ENCODE measurements at places on chromosomes 13 and 19.

DNA sequence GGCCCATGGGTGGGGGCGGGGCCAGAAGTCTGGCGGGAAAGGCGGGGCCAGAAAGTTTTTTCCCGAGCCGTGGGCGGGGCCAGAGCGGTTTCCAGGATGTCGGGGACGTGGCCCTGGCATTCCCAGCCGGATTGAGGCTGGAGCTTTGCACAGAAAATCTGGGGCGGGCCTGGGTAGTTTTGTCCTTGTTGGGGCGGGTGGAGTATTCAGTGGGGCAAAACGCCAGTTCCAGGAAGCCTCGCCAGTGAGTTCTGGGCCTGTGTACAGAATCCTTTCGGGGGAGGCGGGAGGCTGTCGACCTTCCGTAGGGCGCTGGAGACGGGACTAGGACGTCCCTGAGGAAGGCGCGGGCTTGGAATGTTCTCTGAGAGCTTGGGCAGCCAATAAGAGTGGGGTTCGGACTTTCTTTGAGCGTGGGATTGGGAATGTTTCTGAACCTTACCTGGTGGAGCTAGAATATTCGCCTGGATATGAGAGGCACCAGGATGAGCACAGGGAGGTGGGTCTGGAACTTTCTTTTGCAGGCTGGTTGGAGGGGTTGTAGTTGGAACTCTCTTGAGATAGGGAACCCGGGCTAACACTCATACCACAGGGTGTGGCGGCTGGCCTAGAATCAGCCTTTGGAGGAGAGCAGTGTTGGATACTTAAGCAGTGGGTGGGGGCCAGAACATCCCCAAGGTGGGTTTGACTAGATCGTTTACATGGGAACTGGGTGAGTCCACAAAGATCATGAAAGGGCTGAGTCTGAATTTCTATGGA is 1.3 kb downstream of the CCDC9 start:
- no peak for DNase-seq

DNA sequence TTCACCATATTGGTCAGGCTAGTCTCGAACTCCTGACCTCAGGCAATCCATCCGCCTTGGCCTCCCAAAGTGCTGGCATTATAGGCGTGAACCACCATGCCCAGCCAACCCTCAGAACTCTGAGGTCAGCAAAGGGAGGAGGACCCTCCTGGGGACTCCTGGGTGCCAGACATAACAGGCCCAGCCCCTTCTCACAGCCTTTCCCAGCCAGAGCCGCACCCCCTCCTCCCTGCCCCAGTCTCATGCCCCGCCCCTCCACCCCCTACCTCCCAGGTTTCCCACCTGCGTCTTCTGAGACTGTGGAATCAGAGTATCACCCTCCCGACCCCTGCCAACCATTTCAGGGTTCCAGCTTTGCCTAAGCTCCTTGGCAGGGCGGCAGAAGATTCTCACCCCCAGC is 5.2 kb downstream of the IGLON5 start:
- no peak for DNase-seq

GRCh38 chr13:76667551-76667950 is 218.7 kb downstream of the KCTD12 start:
- DNase-seq: no peak

- DNase-seq: no peak
Measured at GRCh38 chr13:44868397-44868796, 120.9 kb downstream of the NUFIP1 start.

- DNase-seq: no peak
Measured at GRCh38 chr13:39815345-39816111, 160.1 kb downstream of the COG6 start.

GRCh38 chr13:81597101-81597500 is 1256.2 kb upstream of the SPRY2 start:
- DNase-seq: no peak

DNA sequence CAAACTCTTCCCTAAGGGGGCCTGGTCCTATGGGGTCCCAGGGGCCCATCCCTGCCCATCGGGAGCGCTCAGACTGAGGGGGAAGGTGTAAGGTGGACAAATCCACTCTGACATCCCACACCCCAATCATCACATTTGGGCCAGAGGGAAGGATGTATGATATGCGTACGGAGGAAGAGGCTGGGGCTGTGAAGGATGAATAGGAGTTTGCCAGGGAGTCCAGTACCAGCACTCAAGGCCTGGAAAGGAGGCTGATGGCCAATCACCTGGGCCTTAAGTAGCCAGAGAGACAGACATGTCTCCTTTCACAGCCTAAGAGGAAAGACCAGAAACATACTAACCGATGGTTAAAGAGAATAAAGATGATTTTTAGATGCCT is 14.9 kb downstream of the TJP3 start:
- DNase-seq: no peak

GRCh38 chr19:4032436-4032835 is 24.9 kb downstream of the PIAS4 start:
- no peak for DNase-seq

DNA sequence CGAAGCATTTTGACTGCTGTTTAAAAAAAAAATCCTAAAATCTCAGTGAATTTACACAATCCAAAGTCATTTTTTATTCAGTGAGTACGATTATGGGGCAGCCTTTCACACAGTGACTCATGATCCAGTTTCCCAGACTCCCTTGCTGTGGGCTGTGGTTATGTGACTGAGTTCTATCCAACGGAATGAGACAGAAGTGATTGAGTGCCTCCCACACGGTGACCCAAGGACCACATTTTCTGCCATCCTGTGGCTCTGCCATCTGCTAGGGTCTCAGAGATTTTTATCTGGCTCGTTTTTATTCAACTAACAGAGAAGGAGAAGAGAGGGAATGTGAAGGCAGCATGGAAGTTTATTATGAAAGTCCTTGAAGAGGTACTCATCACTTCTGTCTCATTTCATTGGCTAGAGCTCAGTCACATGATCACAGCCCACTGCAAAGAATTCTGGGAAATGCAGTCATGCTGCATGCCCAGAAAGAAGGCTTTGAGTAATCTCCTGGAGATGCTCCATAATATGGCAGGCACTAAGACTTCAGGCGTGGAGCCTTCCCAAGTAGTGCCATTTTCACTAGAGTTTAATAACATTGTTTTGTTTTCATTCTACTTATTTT is 999.4 kb downstream of the UQCRFS1 start:
- no peak for DNase-seq

DNA sequence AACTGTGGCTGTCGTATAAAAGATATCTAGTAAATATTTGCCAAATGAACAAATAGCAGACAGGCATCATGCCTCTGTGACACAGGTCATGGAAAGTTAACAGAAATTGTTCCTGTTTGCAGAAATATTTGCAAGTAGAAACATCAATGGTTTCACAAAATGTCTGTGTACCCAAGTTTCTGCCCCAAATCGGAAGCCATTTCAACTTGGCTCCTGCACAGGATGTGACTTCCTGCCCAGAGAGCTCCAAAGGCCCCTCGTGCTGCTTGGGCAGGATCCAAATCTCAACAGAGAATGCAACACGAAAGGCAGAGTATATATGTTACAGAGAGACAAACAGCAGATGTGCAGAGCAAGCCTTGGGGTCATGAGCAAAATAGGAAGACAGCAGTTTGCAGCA is 95.5 kb upstream of the SERP2 start:
- DNase-seq: no peak

DNA sequence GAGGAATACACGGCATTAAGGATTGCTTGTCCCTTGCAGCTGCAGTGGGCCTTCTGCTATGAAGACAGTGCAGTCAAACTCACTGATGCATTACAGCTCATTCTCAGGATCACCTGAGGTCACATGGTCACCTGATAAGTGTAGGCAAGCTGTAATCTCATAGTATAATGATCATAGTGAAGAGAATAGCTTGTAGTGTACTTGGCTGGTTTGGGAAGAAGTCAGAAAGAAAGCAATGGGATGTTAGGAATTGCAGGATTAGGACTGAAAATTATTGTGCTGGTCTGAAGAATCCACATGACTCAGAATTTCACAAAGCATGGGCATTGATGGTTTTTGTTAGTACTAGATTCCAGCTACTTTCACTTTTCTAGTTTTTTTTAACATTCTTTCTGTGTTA is 76.7 kb downstream of the MBNL2 start:
- no peak for DNase-seq

- peak; percentile 24 for DNase-seq
Measured at GRCh38 chr19:57633832-57634131, 814 bp downstream of the ZNF211 start.

DNA sequence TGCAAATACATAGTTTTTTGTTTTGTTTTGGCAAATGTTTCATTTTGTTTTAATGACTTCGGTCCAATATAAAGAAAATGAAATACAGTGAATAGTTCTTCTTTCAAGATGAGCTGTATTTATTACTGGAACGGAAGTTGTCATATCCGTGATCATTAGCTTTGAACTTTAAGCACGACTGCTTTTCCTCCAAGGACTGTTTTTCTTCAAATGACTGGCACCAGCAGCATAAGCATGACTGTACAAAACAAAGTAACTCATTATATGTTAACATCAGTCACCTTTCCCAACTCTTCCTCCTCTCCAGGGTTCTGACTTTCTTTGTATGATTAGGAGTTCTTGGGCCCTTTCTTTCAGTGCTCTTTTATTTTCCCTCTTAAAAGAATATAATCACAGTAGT is 20.5 kb downstream of the EDNRB start:
- no peak for DNase-seq

GRCh38 chr19:47742634-47743033 is 2.7 kb upstream of the NOP53 start:
- no peak for DNase-seq

- DNase-seq: no peak
Measured at GRCh38 chr13:19737844-19738557, 44.7 kb downstream of the PSPC1 start.

DNA sequence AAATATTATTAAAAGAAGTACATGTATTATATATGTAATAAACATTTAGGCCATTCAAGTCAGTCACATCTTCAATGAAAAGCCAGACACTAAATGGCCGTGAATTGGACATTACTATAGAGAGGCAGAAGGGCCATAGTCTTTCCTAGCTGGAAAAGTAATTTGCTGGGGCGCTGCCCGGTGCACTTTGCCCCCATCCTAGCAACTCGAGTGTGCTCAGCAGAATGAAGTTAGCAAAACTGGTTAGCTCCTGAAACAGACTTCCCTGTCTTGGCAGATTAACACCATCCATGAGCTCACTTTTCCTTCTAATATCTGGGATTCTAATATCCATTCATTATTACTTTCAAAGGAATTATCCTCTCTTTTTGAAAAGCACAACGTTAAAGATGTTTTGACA is 2.8 kb upstream of the SPRYD7 start:
- no peak for DNase-seq

GRCh38 chr13:21590231-21590630 is 13.7 kb downstream of the MICU2 start:
- DNase-seq: no peak

DNA sequence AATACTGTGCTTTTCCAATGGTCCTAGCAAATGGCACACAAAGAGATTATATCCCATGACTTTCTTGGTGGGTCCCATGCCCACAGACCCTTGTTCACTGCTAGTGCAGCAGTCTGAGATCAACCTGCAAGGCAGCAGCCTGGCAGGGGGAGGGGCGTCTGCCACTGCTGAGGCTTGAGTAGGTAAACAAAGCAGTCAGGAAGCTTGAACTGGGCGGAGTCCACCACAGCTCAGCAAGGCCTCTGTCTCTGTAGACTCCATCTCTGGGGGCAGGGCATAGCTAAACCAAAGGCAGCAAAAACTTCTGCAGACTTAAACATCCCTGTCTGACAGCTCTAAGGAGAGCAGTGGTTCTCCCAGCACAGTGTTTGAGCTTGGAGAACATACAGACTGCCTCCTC is 82.9 kb downstream of the ZNF737 start:
- DNase-seq: no peak

DNA sequence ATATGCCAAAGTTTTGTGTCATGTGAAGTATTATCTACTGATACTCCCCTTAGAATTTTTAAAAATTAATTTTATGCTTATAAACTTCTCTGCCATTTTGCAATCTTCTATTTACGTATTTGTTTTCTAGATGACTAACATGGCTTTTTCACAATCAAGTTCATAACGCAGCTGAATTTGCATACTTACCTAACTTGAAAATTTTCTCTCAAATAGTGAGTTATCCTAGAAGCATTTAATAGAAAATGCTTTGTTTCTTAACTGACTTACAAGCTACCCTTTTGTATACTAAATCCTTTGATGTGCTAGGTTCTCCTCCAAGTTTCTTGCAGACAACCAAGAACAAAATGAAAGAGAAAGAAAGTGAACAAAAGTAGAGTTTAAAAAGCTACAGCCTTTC is 683.5 kb downstream of the LIG4 start:
- DNase-seq: no peak

DNA sequence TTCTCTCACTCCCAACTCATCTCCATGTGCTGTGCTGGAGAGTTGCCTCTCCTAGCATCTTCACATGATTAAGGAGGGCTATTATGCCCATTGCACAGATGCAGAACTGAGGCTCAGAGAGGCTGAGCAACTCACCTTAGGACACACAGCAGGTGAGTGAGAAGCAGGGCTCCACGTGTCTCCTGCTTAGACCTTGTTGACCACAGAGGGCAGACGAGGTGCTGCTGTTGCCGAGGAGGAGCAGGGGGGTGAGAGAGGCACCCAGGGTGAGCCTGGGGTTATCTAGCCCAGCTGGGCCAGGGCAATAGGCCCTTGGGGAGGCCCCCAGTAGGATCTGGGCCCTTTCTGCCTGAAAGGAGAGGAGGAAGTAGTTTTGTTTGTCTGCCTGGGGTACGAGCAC is 2.4 kb upstream of the HSH2D start:
- no peak for DNase-seq

- DNase-seq: no peak
Measured at GRCh38 chr13:79282976-79283375, 123.1 kb downstream of the RBM26 start.
